ENCODE measurements at places on chromosomes 1 and 21.

GRCh38 chr21:45306453-45306831 lies 18.7 kb upstream of the POFUT2 start:
- no peak for DNase-seq

DNA sequence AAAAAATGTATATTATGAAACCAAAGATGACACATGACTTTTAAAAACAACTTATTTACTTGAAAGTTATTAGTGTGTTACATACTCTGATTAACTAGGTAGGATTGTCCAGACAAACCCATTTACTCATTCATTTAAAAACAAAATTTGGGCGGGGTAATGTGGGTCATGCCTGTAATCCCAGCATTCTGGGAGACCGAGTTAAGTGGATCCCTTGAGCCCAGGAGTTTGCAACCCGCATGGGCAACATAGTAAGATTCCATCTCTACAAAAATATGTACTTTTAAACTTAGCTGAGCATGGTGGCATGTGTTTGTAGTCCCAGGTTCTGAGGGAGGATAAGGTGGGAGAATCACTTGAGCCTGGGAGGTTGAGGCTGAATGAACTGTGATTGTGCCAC lies 1414.7 kb downstream of the PLA2G4A start:
- DNase-seq: no peak

GRCh38 chr1:79549201-79549600 lies 542.7 kb upstream of the ADGRL4 start:
- no peak for DNase-seq

DNA sequence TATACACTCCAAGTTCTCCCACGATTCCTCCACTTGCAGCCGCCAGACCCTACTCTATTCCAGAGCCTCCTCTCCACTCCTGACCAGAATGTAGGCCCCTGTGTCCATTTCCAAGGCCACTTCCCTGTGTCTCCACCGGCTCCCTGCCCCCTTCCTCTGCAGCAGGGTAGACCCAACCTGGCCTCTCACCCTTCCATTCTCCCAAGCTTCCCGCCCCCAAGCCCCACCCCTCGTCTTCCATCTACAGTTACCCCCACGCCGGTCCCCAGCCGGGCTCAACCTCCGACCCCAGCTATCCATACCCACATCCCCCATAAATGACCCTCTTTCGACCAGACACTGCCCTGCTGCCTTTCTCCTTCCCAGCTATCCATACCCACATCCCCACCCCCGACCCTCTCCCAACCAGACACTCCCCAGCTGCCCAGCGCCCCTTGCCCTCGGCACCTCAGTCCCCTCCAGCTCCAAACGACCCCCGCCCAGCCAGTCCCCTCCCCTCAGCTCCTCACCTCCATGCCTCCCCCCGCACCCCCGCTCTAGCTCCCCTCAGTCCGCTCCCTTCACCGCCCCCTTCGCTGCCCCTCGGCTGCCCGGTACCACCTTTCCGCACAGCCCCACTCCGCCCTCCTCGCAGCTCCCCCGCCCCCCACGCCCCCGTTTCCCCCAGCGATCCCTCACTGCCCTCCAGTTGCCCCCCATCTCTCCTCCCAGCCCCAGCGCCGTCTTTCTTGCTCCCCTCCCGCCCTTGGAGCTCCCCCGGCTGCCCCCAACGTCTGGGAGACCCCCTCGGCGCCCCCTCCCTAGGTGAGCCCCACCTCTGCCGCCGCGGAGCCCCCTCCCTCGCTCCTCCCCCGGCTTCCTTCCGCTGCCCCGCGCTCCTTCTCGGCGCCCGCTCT lies 670 bp downstream of the RAB3B start:
- no peak for DNase-seq

DNA sequence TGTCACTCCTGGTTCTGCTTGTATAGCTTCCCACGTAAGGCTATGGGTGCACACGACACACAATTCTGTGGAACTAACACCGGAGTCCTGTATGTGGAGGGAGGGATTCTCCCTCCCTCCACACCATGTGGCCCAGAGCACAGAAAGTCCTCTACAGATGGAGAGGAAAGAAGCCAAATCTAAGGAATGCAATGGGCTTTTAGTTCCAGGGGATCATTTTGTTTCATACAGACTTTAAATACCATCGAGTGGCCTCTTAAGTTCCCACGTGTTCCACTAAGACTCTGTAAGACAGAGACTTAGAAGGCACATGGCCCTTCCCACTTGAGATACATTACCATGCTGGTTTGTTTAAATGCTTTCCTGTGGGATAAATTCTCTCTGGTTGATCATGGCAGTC lies 156.0 kb downstream of the TGFB2 start:
- no peak for DNase-seq

- DNase-seq: no peak
Measured at GRCh38 chr1:39104158-39105060, 78.3 kb downstream of the NDUFS5 start.

GRCh38 chr1:169999331-169999741 lies 75.2 kb downstream of the KIFAP3 start:
- DNase-seq: no peak

- peak; percentile 42 for DNase-seq
Measured at GRCh38 chr1:29124366-29125236, 898 bp upstream of the TMEM200B start.

DNA sequence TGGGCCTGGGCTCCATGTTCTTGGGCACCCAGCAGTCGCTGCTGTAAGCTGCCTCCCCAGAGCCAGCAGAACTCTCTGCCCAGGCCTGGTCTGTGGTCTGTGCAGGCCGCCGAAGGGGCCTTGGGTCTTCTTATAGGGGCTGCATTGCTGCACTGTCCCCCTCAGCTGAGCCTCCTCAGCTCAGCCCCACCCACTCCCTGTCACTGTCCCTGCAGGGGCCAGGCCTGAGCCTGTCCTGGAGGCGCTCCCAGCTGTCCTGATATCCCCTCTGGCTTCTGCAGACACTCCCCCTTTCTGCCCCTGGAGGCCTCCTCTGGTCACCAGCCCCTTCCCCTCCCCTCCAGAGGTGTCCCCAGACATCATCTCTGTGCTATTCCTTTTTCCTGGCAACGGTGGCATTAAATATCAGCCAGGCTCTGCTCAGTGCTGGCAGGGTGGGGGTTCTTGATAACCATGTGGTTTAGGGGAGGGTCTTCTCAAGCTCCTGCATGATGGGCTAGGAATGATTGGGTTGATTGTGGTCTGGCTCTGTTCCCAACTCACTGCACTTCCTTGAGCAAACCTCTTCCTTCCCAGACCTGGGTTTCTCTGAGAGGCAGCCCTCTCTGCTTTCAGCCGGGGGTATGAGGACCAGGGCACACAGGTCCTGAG lies 3.7 kb upstream of the FOXO6 start:
- DNase-seq: no peak

DNA sequence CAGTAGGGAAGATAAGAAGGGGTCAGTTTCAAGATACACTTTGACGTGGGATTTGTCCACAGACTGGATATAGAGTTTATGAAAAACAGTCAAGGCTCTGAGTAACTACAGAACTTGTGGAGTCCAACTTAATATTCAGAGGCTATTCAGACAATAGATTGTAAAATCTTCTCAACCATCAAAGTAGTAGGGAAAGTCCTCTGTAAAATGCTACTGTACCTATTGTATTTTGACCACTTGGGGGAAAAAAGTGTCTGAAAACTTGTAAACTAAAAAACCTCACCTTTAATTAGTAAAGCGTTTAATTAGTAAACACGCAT lies 10.5 kb downstream of the PTP4A2 start:
- DNase-seq: no peak

DNA sequence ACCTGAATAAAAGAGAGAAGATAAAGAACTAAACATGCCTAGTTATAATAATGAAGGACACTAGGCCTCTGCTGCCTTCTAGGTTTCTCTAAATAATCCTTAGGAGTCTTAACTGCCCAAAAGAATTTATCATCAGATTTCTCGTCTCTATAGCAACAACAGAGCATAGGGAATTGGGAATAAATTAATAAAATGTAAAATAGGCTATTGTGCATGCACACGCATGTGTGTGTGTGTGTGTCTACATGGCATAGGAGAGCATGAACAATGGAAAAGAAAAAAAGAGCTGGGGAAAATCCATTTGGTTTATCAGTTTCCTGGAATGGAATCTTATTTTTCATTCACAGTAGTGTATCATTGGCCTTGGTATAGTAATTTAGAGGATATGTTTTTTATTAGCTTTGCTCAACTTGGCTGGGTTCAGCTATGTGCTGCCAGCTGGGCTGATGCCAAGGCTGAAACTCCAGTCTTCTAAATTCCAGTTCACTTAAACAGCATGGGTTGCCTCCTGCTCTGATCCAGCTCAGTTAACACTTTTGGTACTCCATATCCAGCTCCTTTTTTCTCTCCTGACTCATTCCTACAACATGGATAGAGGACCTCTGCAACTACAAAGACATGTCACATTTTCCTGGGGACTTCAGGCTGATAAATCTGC lies 80.6 kb upstream of the SLFNL1 start:
- DNase-seq: no peak

- DNase-seq: no peak
Measured at GRCh38 chr1:236762410-236762809, 32.7 kb upstream of the MTR start.

GRCh38 chr1:246005067-246005466 lies 502.0 kb downstream of the SMYD3 start:
- DNase-seq: no peak

DNA sequence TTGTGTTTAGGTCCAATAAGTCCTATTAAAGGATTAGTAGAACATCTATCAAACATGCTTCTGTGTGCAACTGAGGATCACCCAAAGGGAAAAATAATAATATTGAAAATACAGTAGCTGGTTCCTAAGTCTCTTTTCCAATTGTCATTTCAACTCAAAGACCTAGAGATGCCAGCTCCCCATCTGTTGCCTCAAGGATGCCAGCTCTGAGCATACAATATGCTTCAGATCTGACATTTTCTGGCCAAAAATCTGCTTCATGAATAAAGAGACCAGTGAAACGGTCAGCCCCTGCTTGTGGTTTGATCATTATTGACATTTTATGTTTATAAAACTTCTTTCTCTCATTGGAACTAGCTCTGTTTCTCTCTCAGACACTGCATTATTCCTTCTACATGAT lies 72.9 kb downstream of the CCDC185 start:
- no peak for DNase-seq

DNA sequence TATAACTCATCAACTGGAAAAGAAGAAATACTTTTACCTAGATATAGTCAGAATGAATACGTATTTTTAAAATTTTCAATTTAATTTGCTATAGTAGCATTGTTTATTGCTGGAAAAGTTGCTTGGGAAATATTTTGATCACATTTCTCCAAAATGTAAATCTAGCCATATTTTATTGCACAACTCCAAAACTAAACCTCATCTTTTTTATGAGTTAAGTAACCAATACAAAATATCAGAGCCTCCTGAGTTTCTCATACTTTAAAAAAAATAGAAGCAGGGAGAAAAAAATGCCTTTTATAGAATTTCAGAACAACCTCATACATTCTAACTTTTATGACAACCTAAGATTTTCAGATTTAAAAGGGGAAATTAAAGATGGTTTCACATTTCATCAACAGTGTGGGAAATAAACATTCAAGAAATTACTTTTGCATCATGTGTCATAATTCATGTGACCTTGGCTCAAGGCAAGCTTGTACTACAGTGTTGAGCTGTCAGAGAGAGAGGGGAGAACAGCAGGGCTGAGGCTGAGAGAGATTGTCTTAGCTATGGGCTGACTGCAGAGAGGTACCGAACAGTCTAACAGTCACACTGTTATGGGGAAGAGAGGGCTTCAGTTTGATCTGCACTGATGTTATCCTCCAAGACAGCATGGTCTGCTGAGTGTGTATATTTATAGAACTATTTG lies 519.0 kb downstream of the LTN1 start:
- DNase-seq: no peak

GRCh38 chr1:115536279-115536816 lies 105.4 kb upstream of the VANGL1 start:
- DNase-seq: no peak

- DNase-seq: no peak
Measured at GRCh38 chr1:224133741-224134299, 19.9 kb downstream of the FBXO28 start.

DNA sequence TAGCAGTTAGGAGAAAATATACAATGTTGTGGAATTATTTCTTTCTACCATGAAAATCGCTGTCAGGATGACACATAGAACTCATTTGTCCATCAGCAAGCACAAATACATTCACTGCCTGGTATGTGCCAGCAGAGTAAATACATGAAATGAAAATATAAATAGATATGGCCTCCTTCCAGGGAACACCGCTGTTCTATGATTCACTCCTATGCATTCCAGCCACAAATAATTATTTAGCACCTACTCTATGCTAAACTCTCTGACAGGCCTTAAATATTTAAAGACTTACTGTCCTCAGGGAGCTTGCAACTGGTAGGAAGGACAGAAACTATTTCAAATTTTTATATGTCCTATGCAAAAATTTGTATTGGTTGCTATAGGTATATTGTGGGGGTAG lies 975.0 kb upstream of the NCAM2 start:
- no peak for DNase-seq

- no peak for DNase-seq
Measured at GRCh38 chr1:1337793-1338147, 6.7 kb downstream of the TAS1R3 start.

All from effector memory CD8-positive, alpha-beta T cell (primary cell).